Eye (tissue), 1 donor: ENCODE measurements at places on chromosomes 7 and 10.

GRCh38 chr7:2530071-2530987 lies 10.8 kb downstream of the LFNG start:
- DNase-seq: no peak

DNA sequence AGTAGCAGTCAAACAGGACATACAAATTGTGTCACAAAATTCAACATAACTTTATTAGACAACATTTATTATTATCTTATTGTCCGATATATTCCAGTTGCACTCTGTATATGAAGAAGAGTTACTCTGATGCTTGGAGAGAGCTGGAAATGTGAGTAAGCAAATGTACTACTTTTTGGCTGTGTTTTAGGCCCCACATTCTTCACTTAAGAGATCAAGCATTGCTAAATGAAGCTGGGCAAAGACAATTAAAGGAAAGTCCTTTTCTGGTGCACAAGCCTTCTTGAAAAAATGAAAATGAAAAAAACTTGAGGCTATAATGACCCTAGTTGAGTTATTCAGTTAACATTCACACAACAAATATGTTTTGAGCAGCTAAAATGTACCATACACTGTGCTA lies 26.1 kb downstream of the MYPN start:
- DNase-seq: no peak

GRCh38 chr7:90655566-90655965 lies 59.4 kb downstream of the CDK14 start:
- no peak for DNase-seq

DNA sequence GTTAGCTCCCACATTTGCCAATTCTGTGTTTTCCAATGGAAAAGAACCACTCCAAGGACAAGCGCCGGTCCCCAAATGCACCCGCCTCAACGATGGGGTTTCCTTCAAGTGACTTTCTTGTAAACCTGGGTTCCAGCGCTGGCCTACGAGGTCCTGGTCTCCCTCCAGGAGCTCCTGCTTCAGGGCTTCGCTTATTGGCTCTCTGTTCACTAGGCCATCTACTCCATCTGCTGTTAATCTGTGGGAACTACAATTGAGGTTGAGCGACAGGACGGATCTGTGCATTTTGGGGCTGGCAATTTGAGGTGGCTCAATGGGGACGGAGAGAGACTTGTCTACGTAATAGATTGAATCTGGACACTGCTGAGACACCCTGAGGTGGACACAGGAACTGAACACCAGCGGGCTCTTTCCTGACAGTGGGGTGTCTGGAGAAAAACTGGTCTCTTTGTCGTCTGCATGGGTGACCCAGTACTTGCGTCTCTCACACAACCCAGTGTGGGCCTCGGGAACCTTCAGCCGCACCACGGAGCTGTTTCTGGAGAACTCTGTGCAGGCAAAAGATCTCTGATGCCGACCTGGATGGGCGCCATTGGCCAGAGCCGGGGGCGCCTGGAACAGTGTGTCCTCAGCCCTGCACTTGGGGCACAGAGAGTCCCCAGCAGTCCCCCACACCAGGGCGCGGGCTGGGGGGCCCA lies 115.9 kb upstream of the ADAM12 start:
- DNase-seq: peak; percentile 87

DNA sequence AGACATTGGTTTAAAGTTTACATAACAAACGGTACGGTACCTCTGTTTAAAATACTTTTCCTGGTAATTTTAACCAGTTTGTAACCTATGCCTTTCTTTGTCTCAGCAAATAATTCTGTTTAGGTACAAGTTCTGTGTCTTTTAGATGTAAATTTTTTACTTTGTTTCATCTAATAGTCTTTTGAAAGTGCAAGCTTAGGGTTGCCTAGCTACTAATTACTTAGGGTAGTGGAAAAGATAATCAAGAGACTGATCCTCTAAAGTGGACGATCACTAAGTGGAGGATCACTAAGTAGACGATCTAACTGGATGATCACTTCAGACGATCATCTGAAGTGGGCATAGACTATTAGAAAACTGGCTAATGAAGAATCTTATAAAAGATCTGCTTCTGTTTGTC lies 16.1 kb upstream of the FKBP9 start:
- peak; percentile 12 for DNase-seq

GRCh38 chr7:16345979-16346958 lies 75.1 kb downstream of the CRPPA start:
- DNase-seq: peak; percentile 55

GRCh38 chr7:32115831-32116230 lies 45.6 kb upstream of the PDE1C start:
- DNase-seq: peak; percentile 4

GRCh38 chr7:132836746-132837145 lies 245.1 kb downstream of the CHCHD3 start:
- no peak for DNase-seq

- peak; percentile 54 for DNase-seq
These were observed 370.8 kb downstream of the GRID1 start for GRCh38 chr10:85995791-85996190.

DNA sequence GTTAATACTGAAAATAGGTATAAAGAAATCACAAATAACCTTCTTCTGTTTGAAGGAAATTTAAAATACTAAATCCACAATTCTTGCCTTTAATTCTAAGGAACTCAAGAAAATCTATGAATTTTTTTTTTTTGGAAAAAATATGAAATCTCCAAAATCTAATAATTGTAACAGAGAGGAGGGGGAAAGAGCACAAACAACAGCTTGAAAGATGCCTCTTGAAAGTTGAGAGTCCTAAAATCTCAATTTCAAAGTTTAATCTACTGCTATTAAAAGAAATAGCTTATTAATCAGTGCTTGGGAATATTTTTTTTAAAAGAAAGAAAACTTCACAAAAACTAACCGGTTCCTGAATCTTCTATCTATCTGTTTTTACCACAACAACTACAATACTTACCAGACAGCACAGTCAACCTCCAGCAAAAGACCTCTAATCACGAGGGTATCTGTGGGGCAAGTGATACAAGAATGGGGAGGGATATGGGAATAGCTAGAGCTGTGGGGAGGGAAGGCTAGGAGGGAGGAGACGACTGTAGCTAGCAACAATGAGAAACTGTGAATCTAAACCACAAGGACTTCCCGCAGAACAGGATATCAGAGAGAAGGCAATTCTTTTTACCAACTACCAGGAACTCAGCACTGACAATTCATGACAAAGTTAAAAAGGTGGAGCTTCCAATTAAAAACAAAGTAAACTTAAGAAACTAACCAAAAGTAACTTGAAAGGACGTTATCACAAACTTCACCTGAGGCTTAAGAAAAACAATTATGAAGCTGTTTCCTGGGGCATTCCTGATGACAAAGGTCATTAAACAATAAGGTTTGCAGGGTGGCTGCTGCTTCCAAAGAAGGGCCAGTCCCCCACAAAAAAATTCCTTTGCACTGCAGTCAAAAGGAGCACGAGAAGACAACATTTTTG lies at the start of gene USP54:
TSS of gene USP54 (minus strand) at position 462 of the 919 bp plus-strand sequence. CDS start 15,684 bp downstream, outside the sequence.
- DNase-seq: peak; percentile 62

DNA sequence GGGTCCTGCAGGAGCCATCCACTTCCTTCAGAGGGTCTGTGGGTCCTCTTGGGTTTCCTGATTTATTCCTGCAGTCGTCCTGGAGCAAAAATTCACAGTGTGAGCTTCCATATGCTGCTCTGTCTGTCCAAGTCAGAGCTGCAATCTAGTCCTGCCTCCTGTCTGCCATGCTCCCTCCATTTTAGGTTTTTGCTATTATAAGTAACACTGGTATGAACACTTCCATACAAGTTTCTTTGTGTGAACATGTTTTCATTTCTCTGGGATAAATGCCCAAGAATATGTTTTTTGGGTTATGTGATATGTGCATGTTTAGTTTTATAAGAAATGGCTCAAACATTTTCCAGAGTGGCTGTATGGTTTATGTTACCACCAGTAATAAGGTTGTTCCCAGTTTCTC lies 188.1 kb downstream of the ACTR3B start:
- no peak for DNase-seq

- DNase-seq: no peak
These were observed 36.6 kb downstream of the PNLIPRP3 start for GRCh38 chr10:116464257-116464656.

DNA sequence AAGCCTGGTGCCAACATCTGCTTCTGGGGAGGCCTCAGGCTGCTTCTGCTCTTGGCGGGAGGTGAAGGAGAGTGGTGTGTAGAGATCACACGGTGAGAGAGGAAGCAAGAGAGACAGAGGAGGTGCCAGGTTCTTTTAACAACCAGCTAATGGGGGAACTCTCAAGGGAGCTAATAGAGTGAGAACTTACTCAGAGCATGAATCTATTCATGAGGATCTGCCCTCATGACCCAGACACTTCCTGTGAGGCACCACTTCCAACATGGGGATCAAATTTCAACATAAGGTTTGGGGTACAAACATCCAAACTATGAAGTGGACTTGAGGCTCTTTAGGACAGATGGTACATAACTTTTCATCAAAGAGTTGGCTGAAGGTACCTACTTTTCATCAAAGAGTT lies 5.1 kb upstream of the ZNF32 start:
- no peak for DNase-seq

- DNase-seq: no peak
These were observed 165.1 kb downstream of the SVIL start for GRCh38 chr10:29469481-29470354.

- DNase-seq: no peak
These were observed 42.4 kb downstream of the TNRC18 start for GRCh38 chr7:5381071-5381772.

GRCh38 chr10:79560160-79560709 lies at the start of gene SFTPA2:
SFTPA2 (minus strand) TSS chr10:79560407; CDS start chr10:79559483, 924 bp downstream.
- no peak for DNase-seq

GRCh38 chr10:79128923-79129305 lies 60.1 kb downstream of the ZMIZ1 start:
- no peak for DNase-seq

DNA sequence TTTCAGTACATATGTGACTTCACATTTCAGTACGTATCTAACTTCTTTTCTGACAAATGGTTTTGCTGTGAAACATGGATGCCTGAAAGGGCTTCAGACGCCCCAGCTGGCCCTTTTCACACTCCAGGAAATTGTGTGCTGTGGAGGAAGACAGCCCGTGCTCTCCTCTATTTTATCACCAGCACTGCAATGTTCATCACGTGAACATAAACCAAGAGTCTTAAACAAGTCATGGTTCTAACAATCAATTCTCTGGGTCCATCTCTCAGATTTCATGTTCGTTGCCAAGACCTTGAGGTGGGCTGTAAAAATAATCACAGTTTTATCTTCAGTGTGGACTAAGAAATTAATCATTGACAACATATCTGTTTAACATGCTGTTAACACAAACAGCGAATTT lies 141.2 kb downstream of the WDR37 start:
- no peak for DNase-seq

DNA sequence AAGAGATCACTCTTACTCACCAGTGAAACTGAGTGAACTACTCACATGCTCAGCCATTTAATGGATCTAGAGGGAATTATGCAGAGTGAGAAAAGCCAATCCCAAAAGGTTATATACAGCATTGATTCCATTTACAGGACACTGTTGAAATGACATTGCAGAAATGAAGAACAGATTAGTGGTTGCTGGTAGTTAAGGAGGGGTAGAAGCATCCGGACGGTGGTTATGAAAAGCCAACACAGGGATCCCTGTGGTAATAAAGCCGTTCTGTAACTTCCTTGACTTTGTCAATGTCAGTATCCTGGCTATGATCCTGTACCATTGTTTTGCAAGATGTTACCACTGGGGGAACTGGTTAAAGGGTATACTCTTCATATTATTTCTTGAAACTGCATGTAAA lies 253.4 kb downstream of the USP6NL start:
- DNase-seq: no peak

DNA sequence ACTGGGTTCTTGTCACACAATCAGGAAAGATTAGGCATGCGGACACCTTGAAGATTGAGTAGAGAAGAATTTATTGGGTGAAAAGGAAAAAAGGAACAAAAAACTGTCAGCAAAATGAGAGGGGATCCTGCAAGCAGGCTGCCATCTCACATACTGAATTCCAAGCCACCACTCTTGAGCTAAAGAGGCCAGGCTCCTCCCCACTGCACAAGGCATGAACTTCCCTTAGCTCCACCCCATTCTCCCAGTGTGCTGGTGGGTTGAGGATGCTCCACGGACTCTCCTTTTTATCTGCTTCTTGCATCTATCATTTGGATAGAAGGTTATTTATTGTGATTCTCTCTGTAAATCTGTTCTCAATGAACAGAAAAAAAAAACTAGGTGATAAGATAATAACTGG lies 79.6 kb downstream of the ANKRD7 start:
- no peak for DNase-seq

DNA sequence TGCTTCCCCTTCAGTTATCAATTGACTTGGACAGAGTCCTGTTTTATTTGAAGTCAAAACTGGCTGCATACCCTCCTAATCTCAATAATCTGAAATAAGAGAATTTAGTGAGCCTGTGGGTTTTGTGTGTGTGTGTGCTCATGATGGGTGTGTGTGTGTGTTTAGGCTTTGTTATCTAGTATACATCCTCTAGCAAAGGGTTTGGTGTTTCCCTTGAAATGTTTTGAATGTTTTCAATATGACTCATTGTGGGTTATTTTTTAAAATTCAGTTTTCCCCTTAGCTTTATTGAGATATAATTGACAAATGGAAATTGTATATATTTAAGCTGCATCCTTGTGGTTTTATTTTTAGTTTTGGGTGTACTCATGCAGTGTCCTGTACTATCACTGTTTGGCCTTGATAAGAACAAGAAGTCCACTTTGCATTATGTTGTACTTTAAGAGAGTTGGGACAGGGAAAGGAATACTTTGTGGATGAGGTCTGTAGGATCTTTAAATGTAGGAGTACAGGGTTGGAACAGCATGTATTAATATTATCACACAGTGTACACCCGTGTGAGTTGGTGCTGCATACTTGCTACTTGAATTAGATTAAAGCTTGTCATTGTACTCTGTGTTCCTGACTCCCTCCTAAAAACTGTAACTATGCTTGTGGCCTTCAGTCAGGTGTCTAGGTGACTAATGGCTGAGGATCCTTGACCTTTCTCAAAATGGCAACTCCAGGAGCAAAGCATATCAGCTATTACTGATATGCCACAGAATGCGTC lies 58.3 kb downstream of the VCL start:
- DNase-seq: no peak

DNA sequence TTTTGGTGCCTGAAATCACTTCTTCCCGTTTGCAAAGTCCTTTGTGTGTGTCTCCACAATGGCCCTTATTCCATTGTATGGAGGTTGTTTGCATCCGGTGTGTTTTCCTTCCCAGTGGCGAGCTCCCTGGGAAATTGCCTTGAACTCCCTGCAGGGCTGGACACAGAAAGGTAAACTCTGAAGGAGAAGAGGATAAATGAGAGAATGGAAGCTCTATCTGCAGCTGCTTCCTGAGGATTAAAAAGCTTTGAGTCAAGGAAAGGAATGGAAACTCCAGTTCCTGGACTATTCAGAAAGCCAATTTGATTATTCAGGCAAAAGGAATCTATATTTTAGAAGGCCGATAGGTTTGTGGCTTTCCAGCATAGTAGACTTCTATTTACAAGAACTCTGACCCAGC lies 4.4 kb upstream of the GRK5 start:
- peak; percentile 20 for DNase-seq
